CD4-positive, CD25-positive, alpha-beta regulatory T cell (primary cell): ENCODE measurements at places on chromosomes 6 and 20. TPM values are rescaled to one million over a fixed set of nuclear protein-coding genes. Genes with fewer than 3 reads are reported as not detected.

The PTCRA gene
- polyA plus RNA-seq = not detected

DNA sequence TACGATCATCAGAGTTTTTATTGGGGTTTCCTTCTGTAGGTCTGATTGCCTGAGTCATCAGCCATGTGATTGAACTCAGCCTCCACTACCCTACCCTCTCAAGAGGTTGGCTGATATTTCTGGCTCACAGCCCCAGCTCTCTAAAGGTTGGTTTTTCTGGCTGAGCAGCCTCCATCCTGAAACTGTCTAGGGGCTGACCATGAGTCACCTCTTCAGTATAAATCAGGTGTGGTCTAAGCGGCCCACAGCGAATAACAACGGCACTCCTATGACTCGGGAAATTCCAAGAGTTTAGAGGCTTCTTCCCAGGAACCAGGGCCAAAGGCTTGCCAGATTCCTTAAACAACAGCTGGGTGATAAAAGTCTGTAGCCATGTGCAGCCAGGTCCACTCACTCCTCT, 115.5 kb downstream of the SOD2 start:
- H3K27ac ChIP-seq = no peak overlapping the region
- H3K4me1 ChIP-seq = no peaks in the 10 kb centered on the region
- H3K36me3 ChIP-seq = no peaks in the 10 kb centered on the region
- no peak for DNase-seq

DNA sequence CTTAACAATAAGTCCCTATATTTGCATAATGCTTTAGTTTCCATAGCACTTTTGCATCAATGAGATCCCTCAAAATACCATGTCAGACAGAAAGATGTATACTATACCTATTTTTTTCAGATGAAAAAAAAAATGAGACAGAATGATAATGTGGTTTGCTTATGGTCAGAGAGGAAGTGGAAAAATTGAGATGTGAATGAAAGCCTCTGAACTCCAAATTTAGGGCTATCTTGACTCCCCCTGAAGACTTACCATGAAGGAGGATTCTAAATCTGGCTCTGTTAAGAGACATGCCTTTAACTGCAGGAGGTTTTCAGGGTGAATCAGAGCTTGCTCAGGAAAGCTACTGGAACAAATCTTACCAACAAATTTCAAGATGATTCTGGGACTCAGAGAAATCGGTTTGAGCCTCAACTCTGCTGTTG, 176.2 kb downstream of the ISM1 start:
- H3K27me3 ChIP-seq = no peaks in the 10 kb centered on the region
- H3K27ac ChIP-seq = no peak overlapping the region
- no peaks in the 10 kb centered on the region for H3K36me3 ChIP-seq
- no peak overlapping the region for H3K4me3 ChIP-seq

DNA sequence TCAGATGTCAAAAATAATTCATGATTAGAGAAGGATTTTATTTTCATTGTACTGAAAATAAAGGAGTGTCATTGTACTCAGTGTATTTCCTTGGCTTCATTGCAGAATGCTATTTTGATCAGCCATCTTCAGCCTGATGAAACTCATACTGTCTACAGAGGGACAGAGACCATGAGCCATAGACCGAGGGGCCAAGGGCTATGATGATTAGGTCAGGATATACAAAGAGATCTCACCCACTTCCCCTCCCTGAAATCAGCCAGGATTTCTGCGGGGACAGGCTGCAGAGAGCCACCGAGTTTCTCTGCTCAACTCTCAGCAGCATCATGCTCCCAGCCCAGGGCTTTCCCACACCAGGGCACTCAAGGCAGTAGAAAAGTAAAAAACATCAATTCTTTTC, 47.0 kb downstream of the ALDH8A1 start:
- H3K4me3 ChIP-seq = no peak overlapping the region
- H3K27ac ChIP-seq = no peak overlapping the region
- H3K4me1 ChIP-seq = no peaks in the 10 kb centered on the region
- no peaks in the 10 kb centered on the region for H3K27me3 ChIP-seq
- H3K36me3 ChIP-seq = no peaks in the 10 kb centered on the region

The GPSM3 gene
- polyA plus RNA-seq = 82.4 TPM

DNA sequence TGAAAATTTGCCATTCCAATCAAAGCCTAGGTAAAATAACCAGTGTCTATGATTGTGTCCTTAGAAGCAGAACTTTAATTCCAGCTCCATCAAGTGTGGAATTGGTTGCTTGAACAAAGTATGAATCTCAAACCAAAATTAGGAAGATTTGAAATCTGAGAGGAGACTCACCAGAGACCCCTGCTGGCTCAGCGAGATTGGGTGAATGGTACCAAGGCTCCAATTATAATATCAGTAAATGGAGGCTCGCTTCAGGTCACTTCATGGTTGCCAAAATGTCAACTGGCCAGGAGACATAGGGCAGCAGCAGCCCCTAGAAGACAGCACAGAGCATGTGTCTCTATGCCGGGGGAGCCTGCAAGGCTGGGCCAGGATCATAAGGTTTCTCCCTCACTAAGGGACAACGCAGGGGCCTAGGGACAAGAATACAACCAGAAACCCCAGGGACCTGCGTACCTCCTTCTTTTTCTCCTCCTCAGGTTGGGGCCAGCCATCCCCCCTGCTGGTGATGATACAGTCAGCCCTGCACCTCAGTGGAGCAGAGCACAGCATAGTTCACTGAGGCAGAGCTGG, 14.0 kb downstream of the RBL1 start:
- no peak overlapping the region for H3K4me3 ChIP-seq
- peaks cover 16% of the 10 kb centered on the region for H3K36me3 ChIP-seq
- peak overlapping the region; percentile 52 for H3K27ac ChIP-seq
- peaks cover 7% of the 10 kb centered on the region for H3K4me1 ChIP-seq

The HLA-G gene
- 1.0 TPM for polyA plus RNA-seq

DNA sequence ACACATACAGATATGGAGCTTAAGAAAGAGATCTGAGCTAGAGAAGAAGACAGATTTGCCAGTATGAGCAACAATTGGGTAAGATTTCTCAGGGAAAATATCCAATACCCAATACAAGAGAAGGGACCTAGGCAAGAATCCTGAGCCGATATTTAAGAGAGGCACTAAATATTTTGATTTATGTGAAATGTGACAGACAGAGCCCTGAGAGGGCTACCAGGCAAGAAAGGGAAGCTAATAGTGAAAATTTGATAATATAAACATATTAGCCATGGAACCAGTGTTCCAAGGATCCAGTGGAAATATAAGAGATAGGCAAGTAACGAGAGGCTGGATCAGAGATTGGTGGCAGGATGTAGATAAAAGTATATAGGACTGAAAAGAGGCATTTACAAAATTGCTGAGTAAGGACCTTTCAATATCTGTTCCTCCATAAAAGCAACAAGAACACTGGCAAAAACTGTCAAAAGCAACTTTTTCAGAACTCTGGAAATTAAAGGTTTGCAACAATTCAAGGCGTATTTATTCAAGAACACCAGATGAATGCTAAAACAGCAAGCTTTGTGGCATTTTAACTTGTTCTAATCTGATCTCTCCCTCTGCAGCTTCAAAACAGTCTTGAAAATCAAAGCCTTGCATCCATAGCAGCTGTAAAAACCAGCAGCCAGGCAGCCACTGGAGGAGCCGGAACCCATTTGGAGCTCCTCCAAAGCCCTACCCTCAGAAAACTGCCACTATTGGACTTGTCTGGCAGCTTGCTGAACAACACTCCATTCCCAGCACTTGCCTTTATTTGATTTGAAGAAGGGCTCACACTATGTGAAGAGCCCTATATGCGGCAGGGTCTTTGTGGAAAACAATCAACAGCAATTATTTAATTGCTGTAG, 58.8 kb downstream of the REV3L start:
- H3K4me1 ChIP-seq = peaks cover 14% of the 10 kb centered on the region
- H3K4me3 ChIP-seq = peak overlapping the region; percentile 17
- DNase-seq = no peak
- no peak overlapping the region for H3K27ac ChIP-seq
- peaks cover 4% of the 10 kb centered on the region for H3K36me3 ChIP-seq

The SEMG1 gene
- not detected for polyA plus RNA-seq

The KHDRBS2 gene
- polyA plus RNA-seq = not detected

DNA sequence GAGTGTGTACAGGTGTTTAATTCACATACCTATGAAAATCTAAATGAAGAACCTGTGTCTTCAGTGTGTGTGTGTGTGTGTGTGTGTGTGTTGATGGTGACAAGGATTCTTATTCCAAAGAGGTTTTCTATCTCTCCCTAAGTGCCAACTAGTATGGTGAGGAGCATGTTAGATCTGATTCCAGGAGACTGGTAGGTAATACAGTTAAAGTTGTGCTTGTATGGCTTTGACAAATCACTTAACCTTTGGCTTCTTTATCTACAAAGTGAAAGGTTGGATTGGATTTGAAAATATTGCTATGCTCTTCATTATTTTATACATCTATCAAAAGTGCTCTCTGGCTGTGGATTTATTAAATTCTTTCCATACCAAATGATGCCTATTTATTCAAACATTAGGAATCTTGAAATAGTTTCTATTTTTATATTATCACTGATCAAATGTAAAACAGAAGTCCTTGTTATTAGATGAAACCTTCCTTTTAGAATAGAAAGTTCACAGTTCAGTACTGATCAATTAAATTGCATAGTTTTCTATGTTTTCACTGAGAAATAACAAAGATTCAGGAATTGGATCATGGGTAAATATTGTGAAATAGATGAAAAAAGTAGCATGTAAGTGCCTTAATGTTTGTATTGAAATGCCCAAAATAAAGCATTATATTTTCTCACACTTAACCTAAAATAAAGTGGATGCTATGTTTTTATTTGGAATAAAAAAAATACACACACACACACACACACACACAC, 84.4 kb upstream of the MLIP start:
- H3K27ac ChIP-seq = no peak overlapping the region
- DNase-seq = no peak
- no peaks in the 10 kb centered on the region for H3K36me3 ChIP-seq
- H3K4me3 ChIP-seq = no peak overlapping the region
- H3K27me3 ChIP-seq = no peaks in the 10 kb centered on the region

The DSN1 gene
- 14.5 TPM for polyA plus RNA-seq

The SDC4 gene
- 2.2 TPM for polyA plus RNA-seq

DNA sequence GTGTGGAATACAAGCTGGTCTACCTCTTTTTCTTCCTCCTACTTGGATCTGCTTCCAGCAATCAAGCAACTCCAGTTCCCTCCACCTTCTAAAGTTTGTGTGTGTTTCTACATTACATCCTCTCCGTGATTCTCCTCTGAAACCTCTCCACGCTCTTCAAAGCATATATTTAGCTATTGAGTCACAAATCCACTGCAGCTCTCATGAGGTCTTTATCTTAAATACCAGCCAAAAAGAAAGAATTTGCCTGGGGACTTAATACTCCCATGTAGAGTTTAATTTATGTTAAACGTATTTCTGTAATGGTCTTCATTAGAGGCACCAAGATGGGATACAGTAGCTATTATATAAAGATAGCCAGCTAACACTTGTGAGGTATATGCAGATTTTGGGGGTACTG, 78.7 kb downstream of the FOXC1 start:
- no peaks in the 10 kb centered on the region for H3K4me1 ChIP-seq
- no peaks in the 10 kb centered on the region for H3K36me3 ChIP-seq
- H3K27ac ChIP-seq = no peak overlapping the region
- no peaks in the 10 kb centered on the region for H3K27me3 ChIP-seq

The PRRT1 gene
- 0.55 TPM for polyA plus RNA-seq

GRCh38 chr6:153001767-153002612, 519 bp downstream of the MTRF1L start:
- DNase-seq = peak; percentile 39
- H3K4me3 ChIP-seq = peak overlapping the region; percentile 98
- H3K27me3 ChIP-seq = no peaks in the 10 kb centered on the region
- peaks cover 11% of the 10 kb centered on the region for H3K36me3 ChIP-seq

- no peaks in the 10 kb centered on the region for H3K4me1 ChIP-seq
- H3K4me3 ChIP-seq = no peak overlapping the region
- H3K27me3 ChIP-seq = no peaks in the 10 kb centered on the region
- no peaks in the 10 kb centered on the region for H3K36me3 ChIP-seq
- H3K27ac ChIP-seq = no peak overlapping the region
- no peak for DNase-seq
Measured at GRCh38 chr20:11502061-11502460, 415.6 kb upstream of the BTBD3 start.

The GABRR2 gene
- not detected for polyA plus RNA-seq

DNA sequence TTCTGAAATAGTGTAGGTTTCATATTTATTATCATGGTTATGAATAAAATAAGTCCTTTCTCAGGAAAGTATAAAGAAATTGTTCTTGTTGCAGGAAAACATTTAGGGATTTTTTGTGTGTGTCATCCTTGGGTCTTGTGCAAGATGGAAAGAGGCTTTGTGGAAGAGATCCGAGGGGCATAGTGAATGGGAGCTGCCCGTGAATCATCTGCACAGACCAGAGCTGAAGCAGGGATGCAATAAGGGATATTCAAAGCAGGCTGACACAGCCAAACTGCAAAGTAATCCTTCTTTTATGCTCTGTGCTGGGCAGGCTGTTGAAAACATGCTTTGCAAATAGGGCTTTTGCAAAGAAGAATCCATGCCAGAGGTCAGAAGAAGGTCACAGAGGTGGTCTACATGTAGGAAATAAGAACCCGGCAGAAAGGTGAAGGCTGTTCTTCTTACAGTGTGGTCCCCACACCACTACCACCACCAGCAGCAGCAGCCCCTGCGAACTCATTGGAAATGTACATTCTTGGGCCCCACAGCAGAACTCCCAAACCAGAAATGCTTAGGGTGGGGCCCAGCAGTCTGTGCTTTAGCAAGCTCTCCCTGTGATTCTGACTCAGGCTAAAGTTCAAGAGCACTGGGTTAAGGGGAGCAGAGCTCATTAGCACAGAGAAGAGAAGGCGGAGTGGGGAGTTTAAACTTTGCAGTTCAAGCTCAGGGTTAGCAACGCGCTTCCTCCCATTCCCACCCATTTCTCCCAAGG, 237.6 kb downstream of the QKI start:
- no peaks in the 10 kb centered on the region for H3K36me3 ChIP-seq
- no peak for DNase-seq
- no peaks in the 10 kb centered on the region for H3K4me1 ChIP-seq
- H3K4me3 ChIP-seq = no peak overlapping the region

- H3K36me3 ChIP-seq = no peaks in the 10 kb centered on the region
- no peak overlapping the region for H3K4me3 ChIP-seq
- peaks cover 4% of the 10 kb centered on the region for H3K4me1 ChIP-seq
- H3K27ac ChIP-seq = no peak overlapping the region
- H3K27me3 ChIP-seq = peaks cover 20% of the 10 kb centered on the region
Measured at GRCh38 chr6:2756241-2756640, 5.5 kb upstream of the MYLK4 start.

The GSTA3 gene
- not detected for polyA plus RNA-seq

DNA sequence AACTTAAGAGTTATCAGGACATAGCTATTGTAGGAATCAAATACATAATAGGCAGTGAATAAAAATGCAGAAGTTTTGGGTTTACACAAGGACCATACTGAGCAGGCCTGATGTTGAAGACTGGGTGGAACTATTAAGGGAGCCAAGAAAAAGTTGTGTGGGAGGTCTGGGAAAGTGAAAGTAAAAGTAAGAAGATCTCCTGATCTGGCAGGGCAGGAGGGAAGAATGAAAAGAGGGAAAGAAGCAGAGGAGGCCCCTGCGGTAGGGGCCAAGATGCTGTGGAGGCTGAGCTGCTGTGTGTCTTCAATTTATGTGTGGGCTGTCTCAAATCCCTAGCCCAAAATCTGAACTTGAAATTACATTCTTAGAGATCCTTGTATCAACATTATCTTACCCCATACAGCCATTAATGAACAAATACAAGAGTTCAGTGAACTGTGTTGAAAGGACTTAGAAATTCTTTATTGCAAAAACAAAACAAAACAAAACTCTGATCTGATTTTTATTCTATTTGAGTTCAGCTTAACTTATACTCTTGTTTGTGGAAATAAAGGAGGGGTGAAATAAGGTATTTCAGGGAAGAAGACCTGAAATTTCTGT, 1183.8 kb downstream of the HACE1 start:
- no peaks in the 10 kb centered on the region for H3K4me1 ChIP-seq
- no peak for DNase-seq
- no peak overlapping the region for H3K27ac ChIP-seq
- H3K27me3 ChIP-seq = no peaks in the 10 kb centered on the region
- H3K4me3 ChIP-seq = no peak overlapping the region
